ENCODE measurements at places on chromosomes 2 and 18.

- DNase-seq: no peak
These were observed 52.5 kb downstream of the ZNF516 start for GRCh38 chr18:76442413-76443171.

DNA sequence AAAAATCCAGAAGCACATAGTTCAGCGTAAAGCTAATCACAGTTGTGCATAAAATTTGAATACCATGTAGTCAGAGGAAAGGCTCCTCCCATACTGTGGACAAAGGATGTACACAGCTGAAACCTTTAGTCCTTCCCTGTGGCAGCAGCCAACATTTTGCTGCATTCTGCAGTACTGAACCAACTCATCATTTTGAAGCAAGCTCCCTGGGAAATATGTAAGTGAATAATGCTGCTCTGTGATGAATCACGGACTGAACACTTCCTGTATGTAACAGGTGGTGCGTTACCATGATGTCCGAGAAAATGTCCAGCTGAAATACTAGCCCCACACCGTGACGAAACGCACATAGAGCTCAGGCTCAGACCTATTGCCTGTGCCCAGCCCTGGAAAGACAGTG is 421.1 kb upstream of the RAB12 start:
- DNase-seq: no peak

DNA sequence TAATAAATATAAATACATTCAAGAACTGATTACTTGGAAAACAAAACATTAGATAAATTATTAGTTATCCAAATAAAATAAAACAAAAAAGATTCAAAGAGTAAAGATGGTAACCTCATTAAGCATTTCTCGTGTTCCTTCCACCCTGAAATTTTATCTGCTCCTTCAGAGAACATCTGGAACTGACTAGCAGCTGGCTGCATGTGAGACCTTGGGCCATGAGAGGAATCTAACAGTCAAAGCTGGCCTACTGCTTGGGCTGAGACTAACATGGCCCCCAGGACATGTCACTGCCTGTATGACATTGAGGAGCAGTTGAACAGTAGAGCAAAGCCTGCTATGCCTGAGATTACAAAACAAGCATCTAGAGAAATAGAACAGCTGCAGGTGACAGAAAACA is 208.5 kb upstream of the ZSWIM2 start:
- DNase-seq: no peak

- DNase-seq: no peak
These were observed 108.7 kb downstream of the MAP3K20 start for GRCh38 chr2:173184031-173185004.

DNA sequence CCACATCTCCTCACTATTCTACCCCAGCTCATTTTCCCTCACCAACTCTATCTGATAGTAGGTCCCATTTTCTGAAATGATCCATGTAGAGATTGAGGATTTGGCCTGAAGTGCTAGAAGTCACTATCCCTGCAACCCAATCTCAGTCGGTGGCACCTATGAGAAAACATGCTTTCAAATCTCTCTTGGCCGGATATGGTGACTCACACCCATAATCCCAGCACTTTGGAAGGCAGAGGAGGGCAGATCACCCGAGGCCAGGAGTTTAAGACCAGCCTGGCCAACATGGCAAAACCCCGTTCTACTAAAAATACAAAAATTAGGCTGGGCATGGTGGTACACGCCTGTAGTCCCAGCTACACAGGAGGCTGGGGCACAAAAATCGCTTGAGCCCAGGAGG is 19.1 kb upstream of the MARCHF4 start:
- no peak for DNase-seq

- DNase-seq: no peak
These were observed 794.9 kb upstream of the ACVR2A start for GRCh38 chr2:147049957-147050356.

- no peak for DNase-seq
These were observed 176.4 kb downstream of the TMEM247 start for GRCh38 chr2:46655551-46656436.

DNA sequence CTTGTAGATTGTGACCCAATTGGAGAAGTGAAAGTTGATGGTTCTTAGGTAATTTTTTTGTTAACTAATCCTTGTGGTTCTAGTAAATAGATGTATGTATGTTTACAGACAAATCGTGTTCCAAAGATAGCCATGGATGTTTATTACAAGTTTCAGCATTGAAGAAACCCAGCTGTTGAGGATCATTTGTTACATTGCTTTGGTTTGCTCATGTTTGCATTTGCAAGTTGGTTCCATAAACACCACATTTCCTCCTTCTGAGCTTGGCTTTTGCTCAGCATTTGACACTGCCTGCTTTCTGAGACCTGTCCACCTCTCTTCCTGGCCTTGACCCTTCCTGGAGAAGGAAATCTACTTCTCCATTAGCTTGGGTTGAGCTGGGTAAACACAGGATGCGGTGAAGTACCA is 1.8 kb upstream of the CCDC68 start:
- DNase-seq: no peak

DNA sequence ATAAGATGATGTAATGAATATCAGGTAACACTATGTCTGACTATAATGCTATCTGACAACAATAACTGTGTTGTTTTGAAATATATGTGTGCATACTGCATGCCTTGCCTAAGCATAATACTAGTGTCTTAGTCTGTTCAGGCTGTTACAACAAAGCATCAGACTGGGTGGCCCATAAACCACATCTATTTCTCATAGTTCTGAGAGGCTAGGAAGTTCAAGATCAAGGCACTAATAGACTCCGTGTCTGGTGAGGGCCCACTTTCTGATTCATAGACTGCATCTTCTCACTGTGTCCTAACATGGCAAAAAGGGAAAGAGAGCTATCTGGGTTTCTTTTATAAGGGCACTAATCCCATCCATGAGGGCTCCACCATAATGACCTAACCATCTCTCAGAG is 80.1 kb downstream of the SUCLG1 start:
- DNase-seq: no peak

DNA sequence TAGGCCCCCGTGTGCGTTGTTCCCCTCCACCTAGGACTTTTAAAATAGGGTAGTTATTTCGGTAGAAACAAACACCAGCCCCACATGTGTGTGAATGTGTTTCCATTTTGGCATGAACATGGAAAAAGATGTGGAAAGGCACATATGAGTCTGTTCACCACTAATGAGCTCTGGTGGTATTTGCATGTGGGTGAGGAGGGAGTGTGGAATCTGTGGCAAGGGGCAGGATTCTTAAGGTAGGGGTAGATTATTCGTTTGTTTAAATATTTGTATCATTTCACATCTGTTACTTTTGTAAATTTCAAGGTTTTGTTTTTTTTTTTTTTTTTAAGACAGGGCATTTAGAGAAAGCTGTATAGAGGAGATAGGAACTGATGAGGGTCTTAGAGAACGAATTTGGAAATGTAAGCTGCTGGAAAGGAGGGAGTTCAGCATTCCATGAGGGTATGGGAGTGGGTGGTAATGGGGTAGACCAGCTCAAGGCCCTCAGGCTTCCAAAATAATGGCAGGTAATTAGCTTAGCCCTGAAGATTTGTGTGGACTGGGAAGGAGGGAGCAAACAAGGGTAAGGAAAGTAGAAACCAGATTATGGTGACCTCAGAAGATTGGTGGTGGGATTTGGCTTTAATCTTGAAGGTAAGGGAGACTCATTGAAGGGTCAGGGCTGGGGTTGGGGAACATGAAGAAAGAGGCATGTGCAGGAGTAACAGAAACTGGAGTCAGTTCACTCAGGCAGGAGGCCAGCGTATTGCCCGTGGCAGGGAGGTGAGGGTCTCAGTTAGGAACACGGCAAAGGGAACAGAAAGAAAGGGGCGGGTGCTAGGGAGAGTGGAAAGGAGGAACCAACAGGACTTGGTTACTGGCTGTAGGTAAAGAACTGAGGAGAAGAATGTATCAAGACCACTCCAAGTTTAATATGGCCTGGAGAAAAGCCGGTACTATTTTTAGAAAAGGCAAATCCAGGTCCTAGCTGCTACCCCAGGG is 123.6 kb downstream of the PLB1 start:
- no peak for DNase-seq

GRCh38 chr2:85133751-85134254 is 611 bp downstream of the TCF7L1 start:
- DNase-seq: peak; percentile 61

GRCh38 chr2:16069663-16069932 is 129.2 kb downstream of the MYCN start:
- DNase-seq: no peak

DNA sequence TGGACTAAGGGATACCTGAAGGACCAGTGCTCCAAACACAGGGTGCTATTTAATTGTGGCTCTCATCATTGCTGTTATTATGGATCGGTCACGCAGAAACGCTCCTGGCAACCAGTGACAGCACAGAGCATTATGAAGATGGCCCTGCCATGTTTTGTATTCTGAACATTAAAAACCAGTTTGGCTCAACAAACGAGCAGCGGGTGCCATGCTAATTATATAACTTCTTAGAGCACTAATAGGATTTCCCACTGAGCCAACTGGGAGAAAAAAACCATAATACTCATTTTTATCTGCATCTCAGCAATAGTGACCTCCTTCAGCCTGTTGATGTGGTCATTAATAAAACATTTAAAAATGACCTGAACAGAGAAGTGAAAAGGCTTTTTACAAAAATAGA is 212.8 kb downstream of the STK39 start:
- DNase-seq: no peak

- no peak for DNase-seq
These were observed 16.2 kb downstream of the EML4 start for GRCh38 chr2:42185220-42185921.

- DNase-seq: no peak
These were observed 88.6 kb upstream of the NARS1 start for GRCh38 chr18:57710226-57710625.

DNA sequence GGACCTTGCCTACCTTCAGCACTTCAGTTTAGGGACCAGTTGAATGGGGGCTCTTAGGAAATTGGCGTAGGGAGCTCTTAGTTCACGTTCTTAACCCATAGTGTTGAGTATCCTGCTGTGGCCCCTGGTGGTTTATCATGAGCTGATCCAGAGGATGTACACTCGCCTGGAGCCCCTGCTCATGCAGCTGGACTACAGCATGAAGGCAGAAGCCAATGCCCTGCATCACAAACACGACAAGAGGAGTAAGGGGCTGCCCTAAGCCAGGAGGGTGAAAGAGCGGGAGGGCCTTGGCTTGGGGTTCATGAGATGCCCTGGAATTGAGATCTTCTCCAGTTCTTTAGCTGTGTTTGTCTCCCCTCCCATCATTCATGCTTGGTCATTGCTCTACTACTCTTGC is 2.9 kb downstream of the RETREG2 start:
- DNase-seq: no peak

DNA sequence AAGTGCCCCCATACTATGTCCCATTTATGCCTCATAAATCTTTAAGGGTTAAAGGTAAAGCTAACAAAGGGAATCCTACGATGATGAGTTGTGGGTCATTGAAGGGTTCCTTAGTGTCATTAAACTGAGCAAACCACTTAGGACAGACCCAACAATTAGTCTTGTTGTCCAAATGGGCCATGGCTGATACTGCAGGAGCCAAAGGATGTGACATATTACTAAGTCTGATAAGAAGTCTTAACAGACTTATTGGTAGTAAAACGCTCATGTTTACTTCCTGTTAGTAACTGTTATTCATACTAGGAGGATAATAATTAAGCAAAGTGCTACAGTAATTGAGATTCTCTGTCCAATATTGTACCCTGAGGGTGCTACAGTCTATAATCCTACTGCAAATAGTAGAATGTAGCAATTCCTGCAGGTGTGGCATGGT is 96.8 kb downstream of the PTPN4 start:
- DNase-seq: no peak

GRCh38 chr18:45464619-45465018 is 150.7 kb upstream of the SLC14A2 start:
- DNase-seq: no peak

DNA sequence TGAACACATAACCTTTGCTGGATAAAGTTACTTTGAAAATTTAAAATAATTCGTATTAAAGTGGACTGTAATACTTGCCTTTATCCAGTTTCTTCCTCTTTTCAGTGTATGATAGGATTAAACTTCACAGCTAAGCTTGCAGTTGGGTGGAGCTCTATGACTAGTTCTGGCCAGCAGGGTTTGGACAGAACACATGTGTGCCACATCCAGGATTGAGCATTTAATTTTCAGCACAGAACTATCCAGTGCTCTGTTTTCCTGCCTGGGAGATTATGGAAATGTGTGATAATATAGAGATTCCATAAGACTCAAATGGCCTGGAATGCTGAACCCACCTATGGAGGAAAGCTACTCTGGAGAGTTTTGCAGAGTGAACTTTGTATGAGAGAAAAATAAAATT is 200.2 kb downstream of the OSR1 start:
- no peak for DNase-seq

- DNase-seq: no peak
These were observed 35.4 kb downstream of the PIEZO2 start for GRCh38 chr18:11113937-11114336.

DNA sequence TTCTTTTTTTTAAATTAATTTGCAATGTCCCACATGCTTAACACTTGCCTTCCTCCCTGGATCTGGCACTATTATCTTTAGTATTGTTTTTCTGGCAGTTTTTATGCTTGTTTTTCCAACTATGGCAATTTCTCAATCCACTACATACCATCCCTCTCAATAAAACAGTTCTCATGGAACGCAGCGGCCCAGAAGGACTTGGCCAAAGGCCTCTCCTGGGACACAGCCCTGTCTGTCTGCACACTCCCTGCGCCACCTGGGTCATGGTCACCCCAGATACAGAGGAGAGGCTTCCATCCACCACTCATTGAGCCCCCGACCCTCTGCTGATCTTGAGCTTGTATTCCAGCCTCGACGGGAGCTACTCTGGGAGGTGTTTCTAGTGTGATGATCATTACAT is 91.2 kb downstream of the TWIST2 start:
- DNase-seq: no peak

DNA sequence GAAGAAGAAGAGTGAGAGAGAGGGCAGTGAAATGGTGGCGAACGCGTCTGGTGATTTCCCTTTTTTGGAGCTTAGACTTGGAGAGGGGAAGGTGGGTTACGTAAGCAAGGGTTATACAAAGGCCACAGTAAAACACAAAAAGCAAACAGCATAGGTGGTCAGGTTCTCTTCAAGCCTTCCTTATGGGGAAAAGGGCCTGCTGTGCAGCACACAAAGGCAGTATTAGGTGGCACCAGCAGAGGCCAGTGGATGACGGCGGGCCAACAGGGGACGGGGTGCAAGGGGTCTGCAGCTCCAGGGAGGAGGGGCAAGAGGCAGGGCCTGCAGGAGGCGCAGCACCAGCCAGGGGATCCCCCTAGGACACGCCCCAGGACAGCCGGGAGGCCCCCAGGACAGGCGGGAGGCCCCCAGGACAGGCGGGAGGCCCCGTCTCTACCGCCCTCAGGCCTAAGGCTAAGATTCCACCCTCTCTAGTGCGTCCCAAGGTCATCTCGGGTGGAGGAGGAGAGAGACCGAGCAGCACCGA is 32.6 kb upstream of the NPC1 start:
- peak; percentile 82 for DNase-seq

GRCh38 chr2:1936427-1936980 is 192.2 kb upstream of the PXDN start:
- DNase-seq: no peak

- no peak for DNase-seq
These were observed 52.1 kb downstream of the ZBTB7C start for GRCh38 chr18:48356909-48357631.
